ENCODE measurements at places on chromosomes 3 and 15.

- no peak for DNase-seq
These were observed 309.1 kb downstream of the KCNH8 start for GRCh38 chr3:19457449-19457848.

GRCh38 chr3:38711321-38711720, 61.8 kb upstream of the SCN5A start:
- no peak for DNase-seq

DNA sequence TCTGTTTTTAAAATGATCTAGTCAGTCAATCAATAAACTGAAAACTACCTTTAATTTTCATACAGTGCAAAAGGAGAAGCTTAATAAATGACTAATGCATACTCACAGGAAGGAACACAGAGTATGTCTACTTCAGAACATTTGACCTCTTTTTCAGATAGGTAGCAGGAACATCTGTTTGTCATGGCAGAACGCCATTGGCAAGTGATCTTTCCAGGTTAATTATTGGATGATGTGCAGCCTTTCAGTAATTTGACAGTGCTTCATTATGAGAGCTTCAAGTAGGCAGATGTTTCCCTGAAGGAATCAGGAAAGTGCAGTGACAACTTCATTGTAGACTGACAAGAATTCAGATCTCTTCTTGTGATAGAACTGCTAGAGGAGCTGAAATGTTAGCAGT, 325.0 kb downstream of the OTOL1 start:
- no peak for DNase-seq

DNA sequence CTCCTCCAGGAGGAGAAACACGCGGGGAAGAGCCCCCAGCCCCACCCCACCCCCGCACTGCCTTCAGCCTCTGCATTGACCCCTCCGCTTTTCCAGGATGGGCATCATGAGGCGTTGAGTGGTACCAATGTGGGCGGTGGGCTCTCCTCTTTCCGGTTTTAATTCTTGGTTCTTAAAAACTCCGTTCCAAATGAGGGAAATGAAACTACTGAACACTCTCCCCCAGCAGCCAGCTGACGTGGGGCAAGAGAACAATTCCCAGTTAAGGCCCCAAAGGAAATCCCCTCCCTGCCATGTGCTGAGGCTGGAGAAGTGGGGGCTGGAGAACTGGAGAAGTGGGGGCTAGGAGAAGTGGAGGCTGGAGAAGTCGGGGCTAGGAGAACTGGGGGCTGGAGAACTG, 5.3 kb upstream of the NRROS start:
- no peak for DNase-seq

DNA sequence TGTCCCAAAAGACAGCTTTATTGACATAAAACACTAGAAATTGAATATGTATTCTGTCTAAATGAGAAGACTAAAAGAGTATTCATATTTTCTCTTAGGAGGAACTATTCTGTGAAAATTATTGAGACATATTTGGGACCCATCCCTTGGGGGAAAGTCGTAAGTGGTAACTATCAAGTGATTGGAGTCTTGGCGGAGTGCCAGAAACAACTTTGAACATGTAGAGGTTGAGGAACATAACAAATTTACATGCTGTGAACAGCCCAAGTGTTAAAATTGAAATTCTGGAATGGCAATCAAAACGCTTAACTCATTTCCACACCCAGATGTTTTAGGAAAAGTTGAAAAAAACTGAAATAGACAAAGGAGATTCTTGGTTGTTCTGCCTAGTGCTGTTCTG, 1034.6 kb downstream of the NSUN3 start:
- DNase-seq, result no peak

Data from activated T-cell treated with anti-CD3 and anti-CD28 coated beads, Interleukin-2, amount 50 U/mL, for 1 hour (primary cell).